ENCODE measurements at places on chromosomes 16 and 17.

- no peak for DNase-seq
These were observed 5.4 kb upstream of the PRR35 start for GRCh38 chr16:554640-555365.

GRCh38 chr16:2969545-2970521 lies 685 bp downstream of the PAQR4 start:
- no peak for DNase-seq

DNA sequence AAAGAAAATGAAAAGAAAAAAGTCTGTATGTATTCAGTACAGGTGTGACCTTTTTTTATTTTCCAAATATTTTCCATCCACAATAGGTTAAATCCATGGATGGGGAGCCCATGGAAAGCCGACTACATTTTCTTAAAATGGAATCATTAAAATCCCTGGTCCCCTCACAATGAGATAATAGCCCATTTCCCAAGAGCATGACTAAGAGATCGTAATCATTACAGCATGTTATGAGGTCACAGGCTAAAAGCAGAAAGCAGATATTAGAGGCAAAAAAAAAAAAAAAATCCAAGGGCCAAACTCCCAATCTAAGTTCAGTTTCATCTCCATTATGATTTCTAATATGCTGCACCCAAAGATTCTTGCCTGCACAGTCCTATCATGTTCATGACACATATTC lies 44.7 kb downstream of the CYTH1 start:
- no peak for DNase-seq

- DNase-seq: no peak
These were observed 611.4 kb upstream of the CDH5 start for GRCh38 chr16:65754820-65755691.

DNA sequence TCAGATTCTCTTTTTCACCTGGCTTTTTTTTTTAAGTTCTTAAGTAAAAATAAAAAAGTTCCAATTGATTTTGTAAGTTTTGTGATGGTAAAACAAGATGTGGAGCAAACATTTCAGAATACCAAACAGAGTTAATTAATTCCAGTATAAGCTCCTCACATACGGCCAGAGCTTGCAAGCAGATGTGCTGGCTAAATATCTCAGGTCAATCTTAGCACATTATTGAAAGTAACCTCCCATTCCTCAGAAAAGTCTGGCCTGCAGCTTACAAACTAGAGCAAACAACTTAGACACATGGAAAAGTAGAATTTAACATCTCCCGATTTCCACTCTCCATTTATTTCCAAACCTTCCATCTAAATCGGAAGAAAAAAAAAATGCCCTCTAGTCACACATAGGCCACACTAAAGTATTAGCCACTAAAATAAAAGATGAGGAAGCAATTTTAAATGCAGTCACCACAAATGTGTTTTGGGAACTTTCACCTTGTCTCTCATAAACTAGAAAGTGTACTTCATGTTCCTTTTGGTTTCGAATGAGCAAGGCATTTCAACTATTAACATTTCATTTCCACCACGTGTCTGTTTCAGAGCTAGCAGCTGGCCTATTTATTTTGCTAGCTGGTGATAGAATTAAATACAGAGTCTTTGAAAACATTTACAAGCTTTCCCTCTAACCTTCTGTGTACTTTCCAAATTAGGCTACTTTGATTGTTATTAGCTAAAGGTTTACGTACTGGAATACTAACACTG lies 143.3 kb downstream of the STX8 start:
- DNase-seq: no peak

- no peak for DNase-seq
These were observed 2.3 kb upstream of the BAIAP3 start for GRCh38 chr16:1330931-1331711.

DNA sequence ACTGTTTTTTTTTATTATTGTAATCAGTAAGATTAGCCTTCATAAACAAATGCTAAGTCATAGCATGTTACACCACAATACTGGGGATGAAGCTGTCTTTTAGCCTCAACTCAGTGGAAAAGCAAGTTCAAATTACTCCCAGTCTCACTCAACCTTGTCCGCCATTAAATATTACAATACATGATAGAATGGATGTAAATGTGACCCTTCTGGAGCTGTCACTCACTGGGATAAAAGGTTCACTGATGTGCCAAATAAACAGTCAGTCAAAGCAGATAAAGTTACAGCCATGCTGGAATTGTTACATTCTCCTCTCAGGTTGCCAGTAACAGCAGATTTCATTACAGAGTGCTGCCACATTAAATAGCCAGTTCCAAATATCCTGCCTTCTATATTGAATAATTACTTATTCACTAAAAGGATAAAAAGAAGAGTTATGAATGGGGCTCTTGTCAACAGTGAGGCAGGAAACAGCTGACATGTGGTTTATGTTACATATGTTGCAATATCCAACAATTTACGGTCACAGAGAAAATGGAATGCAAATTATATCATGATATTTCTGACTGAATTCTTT lies 53.4 kb downstream of the BRIP1 start:
- no peak for DNase-seq

GRCh38 chr17:30421592-30421991 lies 42.9 kb downstream of the CPD start:
- DNase-seq: no peak

DNA sequence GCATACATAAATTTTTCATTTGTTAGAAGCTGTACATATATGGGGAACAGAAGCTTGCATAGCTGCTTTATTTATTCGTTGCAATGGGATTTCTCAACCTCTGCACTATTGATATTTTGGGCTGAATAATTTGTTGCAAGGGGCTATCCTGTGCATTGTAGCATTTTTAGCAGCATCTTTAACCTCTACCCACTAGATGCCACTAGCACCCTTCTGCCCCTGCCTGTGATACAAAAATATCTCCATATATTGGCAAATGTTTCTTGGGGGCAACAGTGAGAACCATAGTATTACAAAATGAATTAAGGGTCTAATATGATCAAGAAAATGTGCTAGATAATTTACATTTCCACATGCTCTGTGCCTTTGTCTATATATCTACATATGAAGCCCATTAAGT lies 1401.0 kb downstream of the CDH11 start:
- DNase-seq: no peak

Measured in omental fat pad (tissue), 4 donors.